ENCODE measurements at places on chromosomes 2 and 18.

- DNase-seq, result no peak
These were observed 49.6 kb upstream of the SLC5A7 start for GRCh38 chr2:107936433-107937359.

- DNase-seq, result no peak
These were observed 2.0 kb downstream of the ASPRV1 start for GRCh38 chr2:69959425-69959824.

DNA sequence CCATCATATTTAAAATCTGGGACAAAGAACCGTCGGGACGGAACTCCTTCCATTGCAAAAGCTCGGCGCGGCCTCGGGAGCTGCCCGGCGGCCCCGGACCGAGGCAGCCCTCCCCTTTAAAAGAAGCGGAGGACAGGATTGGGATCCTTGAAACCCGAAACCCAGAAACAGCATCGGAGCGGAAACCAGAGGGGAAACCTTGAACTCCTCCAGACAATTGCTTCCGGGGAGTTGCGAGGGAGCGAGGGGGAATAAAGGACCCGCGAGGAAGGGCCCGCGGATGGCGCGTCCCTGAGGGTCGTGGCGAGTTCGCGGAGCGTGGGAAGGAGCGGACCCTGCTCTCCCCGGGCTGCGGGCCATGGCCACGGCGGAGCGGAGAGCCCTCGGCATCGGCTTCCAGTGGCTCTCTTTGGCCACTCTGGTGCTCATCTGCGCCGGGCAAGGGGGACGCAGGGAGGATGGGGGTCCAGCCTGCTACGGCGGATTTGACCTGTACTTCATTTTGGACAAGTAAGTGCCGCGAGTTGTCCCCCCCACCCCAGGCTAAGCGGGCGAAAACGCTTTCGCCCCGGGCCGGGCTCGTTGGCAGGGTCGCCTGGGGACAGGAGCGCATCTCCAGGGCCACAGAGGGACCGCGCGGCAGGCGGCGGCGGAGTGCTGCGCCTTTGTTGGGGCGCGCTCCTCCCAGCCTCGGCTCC is at the start of gene ANTXR1:
ANTXR1 (plus strand) TSS at position 38 of the 698 bp plus-strand sequence; CDS start at position 359, 321 bp downstream.
- no peak for DNase-seq

- no peak for DNase-seq
These were observed 51.3 kb downstream of the NRP2 start for GRCh38 chr2:205733648-205734047.

- DNase-seq, result no peak
These were observed 3.8 kb upstream of the CDKL4 start for GRCh38 chr2:39247512-39248043.

DNA sequence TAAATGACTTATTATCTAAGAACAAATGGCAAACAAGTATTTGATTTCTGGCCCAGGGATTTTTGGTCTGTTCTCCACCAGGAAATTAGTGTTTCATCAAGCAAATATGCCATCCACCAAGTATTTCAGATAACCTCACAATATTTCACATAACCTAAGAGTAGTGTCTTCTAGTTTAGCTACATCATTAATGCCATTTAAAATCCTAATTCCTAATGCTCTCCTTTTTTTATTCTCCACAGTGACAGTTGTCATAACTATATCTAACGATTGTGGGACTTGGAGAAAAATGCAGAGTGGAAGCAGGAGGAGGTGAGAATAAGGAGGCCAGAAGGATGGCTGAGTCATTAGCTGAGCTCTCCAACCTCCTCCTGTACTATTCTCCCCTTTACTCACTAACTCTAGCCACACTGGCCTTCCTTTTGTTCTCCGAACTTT is 58.5 kb upstream of the CTLA4 start:
- no peak for DNase-seq

DNA sequence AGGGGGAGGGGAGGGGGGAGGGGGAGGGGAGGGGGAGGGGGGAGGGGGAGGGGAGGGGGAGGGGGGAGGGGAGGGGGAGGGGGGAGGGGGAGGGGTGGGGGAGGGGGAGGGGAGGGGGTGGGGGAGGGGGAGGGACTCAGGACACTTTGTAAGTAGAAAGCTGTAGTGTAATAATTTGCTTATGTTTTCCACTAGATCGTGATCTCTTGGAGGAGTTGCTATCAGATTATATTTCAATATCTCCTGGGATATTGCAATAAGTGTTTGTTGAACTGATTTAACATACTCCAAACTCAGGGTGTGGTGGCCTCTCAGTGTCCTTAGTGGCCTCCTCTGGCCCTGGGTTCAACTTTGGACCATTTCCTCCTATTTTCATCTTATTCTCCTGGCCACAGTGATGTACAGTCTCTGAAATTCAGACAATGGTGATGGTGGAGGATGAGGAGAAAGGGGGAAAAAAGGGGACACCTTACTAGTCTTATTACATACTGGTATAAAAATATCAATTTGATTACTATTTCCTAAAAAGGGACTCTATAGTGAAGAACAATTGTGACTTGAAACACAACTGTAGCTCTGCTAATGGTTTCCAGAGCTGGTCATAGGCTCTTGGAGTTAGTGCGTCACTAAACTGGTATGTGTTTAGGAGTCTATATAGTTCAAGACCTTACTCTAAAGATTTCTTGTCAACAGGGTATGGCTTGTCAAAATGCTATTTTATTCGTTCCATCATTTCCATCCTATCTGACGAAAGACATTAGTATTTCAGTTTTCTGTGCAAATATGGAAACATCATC is 89.6 kb downstream of the DDX1 start:
- DNase-seq, result no peak

DNA sequence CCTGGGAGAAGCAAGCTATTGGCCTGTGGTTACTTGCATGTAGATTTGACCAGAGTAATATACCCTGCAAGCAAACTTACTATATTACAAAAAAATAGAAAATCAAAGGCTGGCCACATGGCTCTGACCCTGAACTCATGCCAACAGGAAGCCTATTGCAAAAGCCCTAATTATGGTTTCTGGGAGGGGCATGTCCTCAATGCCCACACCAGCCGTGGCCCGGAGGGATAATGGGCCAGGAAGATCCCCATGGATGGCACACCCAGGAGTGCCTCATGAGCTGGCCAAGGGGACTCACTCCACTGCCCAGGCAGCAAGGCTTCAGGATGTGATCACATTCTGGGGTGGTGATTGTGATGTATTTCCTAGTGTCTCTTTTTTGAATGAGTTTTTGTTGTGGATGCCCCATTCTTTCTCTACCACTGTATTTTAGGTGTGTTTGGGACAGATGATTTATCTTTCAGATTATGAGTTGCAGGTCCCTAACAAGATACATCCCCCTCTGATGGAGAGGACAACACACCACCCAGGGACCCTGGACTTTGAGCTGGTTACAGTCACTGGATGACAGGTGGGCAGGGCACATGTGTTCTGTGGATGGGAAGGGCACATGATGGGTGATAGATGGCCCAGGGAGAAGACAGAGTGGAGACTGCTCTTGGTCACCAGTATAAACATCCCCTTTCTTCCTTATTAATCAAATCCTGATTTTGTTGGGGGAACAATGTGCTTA is 18.7 kb upstream of the TFCP2L1 start:
- no peak for DNase-seq

- no peak for DNase-seq
These were observed 41.1 kb downstream of the ZNF516 start for GRCh38 chr18:76453932-76454331.

DNA sequence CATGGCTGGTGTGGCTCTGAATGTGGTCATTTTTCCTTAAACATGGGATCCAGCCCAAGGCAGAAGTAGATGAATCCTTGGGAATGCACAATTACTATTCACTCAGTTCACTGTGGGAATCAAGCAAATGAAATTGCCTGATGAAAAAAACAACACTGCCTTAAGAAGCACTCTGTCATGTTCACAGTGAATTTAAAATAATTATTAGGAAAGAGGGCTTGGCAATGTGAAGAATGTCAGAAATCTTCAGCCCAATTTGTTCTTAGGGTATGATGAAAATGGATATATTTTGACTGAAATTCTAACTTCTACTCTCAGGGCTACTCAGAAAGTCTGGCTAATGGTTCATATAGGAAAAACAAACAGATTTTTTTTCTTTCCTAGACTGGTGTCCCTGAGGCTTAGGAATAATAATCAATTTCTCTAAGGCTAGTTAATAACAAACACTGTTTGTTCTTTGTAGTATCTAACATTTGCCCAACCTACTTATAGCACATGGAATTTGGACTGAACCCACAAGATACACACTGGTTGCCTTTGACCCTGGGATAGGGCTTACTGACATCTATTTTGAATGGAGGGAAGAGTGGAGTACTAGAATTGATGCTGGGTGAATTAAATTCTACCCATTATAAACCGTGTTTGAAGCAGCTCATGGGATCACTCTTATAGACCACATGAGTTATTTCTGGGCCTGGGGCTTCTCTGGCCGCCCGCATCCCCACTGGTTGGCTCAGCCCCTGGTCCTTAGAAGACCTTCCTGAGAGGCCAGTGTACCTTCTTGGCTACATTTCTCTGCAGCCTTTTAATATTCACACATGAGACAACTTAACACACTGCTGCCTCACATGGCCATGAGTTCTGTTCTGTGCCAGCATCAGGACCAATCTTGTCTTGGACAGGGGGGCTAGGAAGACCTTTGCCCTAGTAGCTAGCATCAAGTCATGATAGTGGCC is 8.3 kb upstream of the MRPL33 start:
- DNase-seq, result no peak

DNA sequence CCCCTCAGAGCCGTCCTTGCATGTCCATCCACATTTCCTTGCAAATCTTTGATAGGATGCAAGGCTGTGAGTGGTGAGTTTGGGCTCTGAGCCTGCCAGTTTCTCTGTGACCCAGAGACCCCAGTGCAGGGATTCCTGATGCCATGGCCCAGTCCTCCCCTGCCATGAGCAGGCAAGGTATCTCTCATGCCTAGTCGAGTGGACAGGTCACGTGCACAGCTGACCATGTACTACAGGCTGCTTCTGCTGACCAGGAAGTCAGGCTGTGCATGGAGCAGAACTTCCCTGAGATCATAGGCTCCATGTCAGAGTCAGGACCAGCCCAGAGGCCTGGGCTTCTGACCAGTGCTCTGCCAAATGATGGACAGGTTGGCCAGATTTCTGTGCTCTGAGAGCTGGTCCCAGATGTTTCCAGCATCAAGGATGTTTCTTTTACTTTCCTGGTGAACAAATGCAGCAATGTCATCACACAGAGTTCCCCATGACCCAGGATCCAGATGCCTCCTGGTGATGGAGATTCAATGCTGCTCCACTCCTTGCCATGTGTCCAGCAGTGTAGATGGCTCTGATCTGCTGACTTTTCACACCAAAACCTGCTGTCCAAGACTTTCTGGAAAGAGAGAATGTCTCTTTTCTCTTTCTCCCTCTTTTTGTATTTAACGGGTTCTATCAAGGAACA is 321.6 kb upstream of the HS6ST1 start:
- no peak for DNase-seq

DNA sequence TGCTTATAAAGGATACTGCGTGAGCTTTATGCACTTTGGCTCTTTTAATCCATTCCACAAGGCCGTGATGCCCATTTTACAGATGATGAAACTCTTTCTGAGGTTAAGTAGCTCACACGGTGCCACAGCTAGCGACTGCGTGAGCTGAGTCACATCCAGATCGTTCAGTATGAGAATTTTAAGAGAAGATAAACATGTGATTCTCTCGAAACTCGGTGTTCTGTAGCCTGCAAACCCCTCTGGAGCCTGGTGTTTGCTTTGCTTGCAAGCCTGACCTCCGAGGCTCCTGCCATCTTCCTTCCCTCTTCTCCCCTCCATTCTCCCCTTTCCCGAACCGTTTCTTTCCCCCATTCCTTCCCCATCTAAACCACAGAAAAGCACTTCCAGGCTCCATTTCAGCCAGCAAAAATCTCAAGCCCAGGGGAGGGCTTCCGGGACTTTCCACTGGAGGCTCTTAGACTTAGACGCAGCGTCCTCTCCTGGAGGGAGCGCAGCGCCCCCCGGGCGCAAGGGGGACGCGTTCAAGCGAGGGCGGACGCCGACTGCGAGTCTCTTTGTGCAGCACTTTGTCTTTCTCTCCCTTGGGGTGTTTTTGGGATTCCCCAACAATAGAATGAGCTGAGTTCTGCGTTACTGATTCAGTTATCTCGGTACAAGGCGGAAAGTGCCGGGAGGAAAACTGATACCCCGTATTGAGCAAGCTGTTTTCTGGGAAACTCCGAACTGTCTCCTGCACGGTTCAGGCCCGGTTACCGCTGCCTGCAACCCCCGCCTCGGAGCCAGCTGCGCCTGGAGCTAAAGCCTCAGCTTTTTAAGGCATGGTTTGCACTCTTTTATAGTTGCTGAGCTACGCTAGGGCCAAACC is 38.0 kb downstream of the CYP1B1 start:
- DNase-seq, result no peak

GRCh38 chr18:61891894-61892293 is 913 bp downstream of the RNF152 start:
- DNase-seq, result no peak

GRCh38 chr18:49112664-49113063 is 161.9 kb upstream of the SMAD7 start:
- no peak for DNase-seq

DNA sequence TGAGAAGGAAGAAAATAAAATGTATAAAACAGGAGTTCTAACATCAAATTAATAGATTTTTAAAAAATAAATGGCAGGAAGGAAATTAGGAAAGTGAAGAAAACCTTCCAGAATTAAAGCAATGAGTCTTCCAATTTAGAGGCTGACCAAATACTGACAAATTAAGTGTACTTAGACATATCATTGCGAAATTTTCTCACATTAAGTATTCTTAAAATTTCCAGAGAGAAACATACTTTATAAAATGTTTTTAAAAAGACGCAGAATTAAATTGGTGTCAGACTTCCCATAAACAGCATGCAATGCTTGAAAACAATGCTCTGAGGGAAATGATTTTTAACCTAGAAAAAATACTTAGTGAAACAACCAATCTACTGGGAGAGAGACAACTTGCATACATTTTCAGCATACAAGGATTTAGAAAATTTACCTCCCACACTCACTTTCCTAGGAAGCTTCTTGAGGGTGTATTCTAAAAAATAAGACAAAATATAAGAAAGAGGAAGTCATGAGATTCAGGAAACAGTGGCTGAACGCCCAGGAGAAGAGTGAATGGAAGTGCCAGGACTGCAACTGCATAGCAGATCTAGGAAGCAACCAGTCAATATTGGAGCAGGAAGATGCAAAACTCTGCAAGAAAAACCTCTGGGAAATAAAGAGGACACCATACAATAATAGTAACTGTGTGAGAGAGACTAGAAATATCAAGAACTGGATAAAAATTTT is 339.9 kb downstream of the ADCYAP1 start:
- DNase-seq, result no peak

DNA sequence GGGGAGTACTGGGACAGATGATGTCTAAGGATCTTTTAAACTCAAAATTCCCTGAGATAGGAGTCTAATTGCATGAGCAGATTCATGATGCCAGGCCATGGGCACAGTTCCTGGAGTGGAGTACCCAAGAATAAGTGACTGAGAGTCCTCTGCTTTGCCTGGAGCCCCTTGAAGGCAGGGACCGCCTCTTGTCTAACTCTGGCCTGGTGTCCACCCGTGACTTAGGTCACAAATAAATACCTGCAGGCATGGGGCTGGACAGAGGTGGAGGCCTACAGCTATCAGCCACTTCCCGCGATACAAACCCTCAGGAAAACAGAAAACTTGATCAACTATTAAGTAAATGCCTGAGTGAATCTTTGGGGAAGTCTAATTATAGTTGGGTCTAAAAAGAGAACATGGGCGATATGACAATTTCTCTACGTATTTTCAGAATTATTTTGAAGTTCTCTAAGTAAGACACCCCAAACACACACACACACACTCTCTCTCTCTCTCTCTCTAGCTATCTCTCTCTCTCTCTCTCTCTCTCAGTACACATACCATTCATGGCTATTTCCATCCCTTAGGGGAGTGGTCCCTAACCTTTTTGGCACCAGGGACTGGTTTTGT is 1.8 kb upstream of the WIPF1 start:
- DNase-seq, result no peak

Measured in stimulated activated CD8-positive, alpha-beta memory T cell treated with anti-CD3 and anti-CD28 coated beads, Interleukin-4, amount 100 ng/mL, for 1 hour (primary cell).